ENCODE measurements at places on chromosomes 16 and 17.

GRCh38 chr17:78925662-78926555, 722 bp upstream of the TIMP2 start:
- DNase-seq, result no peak

GRCh38 chr17:56995766-56996165, 17.8 kb downstream of the SCPEP1 start:
- DNase-seq, result no peak

GRCh38 chr16:4745274-4745569, 10.9 kb downstream of the DNAAF8 start:
- no peak for DNase-seq

DNA sequence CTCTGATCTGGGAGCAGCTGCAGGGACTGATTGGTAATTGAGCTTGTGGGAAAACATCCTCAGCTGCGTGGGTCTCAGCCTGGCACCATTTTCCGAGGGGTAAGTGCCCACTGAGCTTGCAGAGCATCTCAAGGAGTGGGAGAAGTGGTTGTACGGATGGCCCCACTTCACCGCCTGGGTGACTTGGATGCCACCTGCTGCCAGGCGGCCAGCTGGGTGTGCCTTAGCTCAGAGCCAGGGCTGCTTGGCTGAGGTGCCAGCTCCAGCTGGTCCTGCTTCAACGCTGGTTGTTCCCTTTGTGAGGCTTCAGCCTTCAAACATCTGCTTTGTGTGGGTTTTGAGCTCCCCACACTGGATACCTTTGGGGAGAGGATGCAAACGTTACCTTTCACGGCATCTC, 482.7 kb upstream of the EEF2KMT start:
- no peak for DNase-seq

GRCh38 chr17:4009186-4009785, 45.0 kb upstream of the ATP2A3 start:
- no peak for DNase-seq

DNA sequence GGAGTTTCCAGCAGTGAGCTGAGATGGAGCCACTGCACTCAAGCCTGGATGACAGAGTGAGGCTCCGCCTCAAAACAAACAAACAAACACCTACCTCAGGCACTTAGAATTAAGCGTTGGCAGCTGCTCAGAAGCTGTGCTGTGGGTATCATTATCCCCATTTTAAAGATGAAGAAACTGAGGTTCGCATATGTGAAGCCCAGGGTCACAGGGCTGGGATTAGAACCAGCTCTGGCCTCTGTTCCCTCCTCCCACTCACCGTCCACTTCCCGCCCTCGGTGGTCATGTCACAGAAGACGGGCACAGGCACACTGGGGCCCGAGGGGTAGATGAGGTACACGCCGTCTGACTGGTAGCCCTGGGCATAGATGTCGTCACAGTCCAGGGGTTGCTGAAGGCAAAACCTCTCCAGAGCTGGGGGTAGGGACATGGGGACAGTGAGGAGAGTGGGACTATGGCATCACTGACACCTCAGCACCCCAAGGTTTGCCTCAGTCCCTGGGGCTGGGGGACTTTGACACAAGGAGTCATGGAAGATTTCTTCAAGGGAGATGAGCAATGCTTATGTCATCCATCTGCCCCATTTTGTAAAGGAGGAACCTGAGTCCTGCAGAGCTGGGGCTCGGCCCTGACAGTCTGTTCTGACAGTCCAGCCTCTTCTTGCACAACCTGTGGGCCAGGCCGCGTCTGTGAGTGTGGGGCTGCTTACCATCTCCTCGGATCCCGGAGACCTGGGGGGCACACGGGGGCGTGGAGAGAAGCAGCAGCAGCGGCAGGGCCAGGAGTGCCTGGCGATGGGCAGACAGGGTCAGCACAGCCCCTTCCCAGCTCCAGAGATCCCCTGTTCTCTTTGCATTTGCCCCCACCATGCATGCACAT, 700 bp downstream of the MFAP4 start:
- no peak for DNase-seq

DNA sequence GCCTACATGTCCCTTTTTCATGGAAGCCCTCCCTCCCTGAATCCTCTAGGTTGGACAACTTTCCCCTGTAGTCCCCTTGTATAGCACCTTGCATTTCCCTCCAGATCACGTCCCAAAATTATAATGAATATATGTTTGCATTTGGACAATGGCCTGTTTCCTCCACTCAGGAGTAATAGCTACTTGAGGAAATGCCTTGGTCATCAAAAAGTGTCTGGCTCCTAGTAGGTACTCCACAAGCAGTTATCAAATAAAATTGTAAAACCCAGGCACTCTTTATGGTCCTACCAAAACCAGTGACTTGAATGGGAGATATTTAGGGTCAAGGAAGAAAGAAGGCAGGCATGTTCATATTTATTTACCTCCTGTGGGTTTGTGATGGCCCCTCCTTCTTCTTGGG, 59.6 kb downstream of the RBFOX1 start:
- DNase-seq, result no peak

DNA sequence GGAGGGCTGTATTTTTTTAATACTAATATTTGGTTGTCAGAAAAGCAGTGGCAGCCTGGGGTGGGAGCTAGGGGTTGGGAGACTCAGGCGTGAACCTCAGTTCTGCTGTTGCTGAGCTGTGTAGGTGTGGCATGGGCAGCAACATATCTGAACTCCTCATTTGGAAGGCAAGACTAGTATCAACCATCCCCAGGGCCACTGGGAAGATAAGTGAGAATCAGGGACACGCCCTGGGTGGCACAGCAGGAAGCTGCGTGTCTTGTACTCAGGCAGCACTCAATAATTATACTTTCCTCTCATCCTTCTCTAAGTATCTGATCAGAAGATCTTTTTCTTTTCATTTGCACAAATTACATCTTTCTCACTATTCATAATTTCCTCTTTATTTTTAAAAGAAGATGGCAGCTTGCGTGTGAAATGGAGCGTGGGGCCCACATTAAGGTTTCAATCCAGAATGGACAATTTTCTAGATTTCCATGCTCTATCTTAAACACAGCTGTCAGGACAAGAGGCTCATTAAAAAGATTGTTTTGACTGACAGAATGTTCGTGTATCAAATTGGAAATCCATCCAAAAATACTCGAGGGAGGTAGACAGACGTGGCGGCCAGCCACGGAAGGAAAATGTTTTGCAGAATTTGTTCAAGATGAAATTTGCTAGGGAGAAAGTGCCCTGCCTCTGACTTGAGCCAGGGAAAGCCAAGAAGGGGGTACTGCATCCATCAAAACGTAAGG, 121.1 kb downstream of the CPPED1 start:
- no peak for DNase-seq

- DNase-seq, result peak; percentile 54
Observed at GRCh38 chr16:89096768-89097391, 3.2 kb downstream of the ACSF3 start.

DNA sequence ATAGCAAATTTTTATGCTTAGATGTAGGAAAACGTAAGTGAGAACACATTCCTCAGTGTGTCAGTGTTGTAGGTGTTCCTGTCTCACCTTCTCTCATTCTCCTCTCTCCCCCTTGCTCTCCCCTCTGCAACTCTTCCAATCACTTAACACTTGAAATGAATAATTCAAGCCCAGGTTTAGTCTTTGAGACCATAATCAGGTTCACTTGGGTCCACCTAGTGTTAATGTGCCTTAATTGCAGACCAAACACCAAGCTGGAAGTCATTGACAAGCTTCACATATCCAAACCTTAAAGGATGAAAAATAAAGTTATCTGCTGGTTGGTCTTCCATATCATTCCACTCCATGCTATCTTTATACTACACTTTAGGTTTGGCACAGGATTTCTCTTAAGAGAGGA, 37.0 kb downstream of the STXBP4 start:
- no peak for DNase-seq

DNA sequence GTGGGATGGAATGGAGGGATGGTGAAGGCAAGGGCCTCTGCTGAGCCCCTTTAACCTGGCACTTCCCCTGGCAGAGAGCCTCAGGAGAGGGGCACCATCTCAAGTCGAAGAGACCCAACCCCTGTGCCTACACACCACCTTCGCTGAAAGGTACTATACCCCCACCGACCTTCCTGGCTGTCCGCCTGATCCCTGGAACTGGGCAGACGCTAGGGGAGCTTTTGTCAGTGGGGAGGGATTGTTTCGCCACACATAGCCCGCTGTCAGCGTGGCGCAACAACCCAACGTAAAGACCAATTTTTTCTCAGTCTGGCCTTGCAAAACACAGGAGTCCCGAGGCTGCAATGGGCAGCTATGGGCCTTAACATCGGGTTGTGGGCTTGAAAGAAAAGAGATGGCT, 3.1 kb downstream of the PPP1R1B start:
- no peak for DNase-seq

DNA sequence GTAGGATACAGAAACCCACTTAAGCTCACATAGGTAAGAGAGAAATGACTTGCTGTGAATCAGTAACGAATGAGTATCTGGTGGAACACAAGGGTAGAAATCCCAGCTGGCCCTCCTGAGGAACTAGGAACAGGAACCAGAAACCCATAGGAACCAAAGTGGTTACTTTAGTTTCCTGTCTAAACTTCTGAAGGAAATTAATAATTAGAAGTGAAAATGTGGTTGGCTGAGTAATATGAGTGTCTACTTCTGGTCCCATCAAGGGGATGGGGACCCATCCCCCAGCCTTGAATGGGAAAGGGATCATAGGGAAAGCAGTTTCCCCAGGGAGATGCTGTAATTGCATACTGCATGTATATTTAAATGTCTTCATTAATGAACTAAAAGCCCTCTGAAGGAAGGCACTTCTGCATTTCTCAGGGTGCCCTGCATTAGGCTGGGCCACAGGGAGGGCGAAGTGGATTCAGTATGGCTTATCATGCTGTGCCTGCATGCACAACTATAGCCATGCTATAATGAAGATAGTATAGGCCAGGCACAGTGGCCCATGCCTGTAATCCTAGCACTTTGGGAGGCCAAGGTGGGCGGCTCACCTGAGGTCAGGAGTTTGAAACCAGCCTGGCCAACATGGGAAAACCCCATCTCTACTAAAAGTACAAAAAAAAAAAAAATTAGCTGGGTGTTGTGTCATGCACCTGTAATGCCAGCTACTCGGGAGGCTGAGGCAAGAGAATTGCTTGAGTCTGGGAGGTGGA, 45.6 kb downstream of the CYB5B start:
- DNase-seq, result no peak

DNA sequence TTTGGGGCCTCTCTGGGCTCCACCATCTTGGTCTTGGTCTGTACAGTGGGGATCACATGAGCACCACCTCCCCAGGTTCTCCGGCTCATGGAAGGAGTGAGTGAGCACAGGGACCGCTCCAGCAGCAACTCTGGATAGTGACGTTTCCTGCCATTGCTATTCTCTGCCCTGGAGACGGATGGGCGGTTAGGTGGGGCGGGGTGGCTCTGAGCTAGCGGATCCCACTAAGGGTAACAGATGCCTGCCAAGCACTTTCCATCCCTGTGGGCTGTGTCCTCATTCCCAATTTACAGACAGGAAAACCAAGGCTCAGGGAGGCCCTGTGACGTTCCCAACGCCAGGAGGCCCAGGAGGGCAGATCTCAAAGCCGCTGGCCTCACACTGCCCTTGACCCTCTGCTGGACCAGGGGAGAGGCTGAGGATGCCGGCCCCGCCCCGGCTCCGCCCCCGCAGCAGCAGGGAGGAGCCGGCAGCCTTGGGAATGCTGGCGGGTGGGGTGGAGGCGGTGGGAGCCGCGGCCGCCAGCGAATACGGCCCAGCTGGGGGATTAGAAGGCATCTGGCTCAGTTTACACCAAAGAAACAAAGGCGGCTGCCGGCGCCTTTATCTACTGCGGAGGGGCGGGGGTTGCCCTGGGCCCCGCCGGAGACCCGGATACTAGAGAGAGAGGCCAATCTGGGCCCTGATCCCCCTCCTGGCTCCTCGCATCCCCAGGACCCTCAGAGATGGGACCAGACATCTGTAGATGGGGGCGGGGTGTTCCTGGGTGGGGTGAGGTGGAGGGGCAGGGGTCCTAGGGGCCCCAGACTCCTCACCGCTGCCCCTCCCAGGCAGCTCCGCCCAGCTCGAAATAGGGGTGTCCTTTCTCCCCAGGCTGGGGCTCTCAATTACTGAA, 122.3 kb upstream of the CIBAR2 start:
- DNase-seq, result no peak

GRCh38 chr17:82330322-82331239, 3.0 kb downstream of the SECTM1 start:
- no peak for DNase-seq

DNA sequence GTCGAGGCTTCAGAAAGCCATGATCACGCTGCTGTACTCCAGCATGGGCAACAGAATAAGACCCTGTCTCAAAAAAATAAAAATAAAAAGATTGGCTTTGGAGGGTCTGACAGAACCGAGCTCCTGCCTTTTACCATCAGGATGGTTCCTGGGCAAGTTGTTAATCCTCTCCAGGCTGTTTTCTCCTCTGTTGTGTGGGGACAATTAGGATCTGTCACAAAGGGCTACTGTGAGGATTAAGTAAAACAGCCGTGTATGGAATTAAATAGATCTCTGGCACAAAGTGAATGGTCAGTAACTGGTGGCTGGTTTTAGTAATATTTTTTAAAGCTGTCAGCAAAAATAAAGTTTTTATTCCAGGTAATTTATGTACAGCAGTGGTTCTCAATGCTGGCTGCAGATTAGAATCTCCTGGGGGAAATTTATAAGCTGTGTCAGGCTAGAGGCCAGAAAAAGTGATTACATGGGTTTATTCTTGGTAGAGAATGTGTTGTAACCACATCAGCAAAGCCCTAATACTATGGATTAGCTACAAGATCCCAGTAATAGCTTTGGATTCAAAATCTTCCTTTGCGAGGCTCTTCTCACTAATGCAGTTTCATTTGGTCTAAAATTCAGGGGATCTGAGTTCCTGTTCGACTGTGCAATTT, 47.2 kb downstream of the GPRC5B start:
- no peak for DNase-seq

DNA sequence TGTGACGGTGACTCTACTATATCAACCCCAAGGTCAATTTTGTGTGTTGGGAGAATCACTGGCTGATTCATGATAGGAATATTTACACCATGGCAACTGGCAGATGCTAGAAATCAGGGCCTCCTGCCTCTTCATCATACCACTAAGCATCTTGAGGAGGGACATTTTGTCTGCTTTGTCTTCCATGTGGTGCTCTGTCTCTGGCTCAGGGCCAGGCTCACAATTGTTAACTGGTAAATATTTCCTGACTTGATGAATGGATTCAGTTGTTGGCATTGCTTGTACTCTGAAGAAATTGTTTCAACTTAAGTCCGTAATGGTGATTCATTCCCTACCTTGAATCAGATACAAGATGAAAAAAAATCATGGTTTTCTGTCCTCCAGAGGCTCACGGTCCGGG, 292.7 kb downstream of the HAPSTR1 start:
- DNase-seq, result no peak

- DNase-seq, result no peak
Observed at GRCh38 chr17:38403491-38403890, 24.8 kb upstream of the ARHGAP23 start.

DNA sequence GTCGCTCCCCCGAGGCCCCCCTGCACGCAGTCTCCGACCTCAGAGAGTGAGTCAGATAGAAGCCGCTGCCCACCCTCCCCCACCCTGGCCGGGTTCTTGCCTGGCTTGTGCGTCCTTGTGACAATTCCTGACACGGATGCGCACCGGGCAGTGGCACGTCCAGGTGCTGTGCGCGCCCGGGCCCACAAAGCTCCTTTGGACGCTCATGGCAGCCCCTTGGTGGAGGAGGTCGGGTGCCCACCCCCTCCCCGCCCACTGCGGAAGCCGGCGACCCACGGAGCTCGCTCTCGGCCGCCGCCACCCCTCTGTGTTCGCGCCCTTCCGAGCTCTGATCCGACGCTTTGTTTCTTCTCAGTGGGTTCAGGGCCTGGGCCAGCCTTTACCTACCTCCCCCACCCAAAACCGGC, 662 bp upstream of the TUBB3 start:
- DNase-seq, result no peak

GRCh38 chr17:43389046-43389947, 9.5 kb upstream of the ARL4D start:
- peak; percentile 59 for DNase-seq
